ENCODE measurements at places on chromosomes 4 and X. TPM values are rescaled to one million over a fixed set of nuclear protein-coding genes. Genes with fewer than 3 reads are reported as not detected.

The CD38 gene
- 2.5 TPM for polyA plus RNA-seq

The SERPINA7 gene
- 1.5 TPM for polyA plus RNA-seq

The SOWAHB gene
- 5.1 TPM for polyA plus RNA-seq

The AMMECR1 gene
- 2.2 TPM for polyA plus RNA-seq

The P2RY4 gene
- 0.54 TPM for polyA plus RNA-seq

The ADH1C gene
- 231 TPM for polyA plus RNA-seq

The MXRA5 gene
- polyA plus RNA-seq = 0.27 TPM

The HSPA4L gene
- polyA plus RNA-seq = 0.54 TPM

The PNMA6F gene
- not detected for polyA plus RNA-seq

The PCYT1B gene
- polyA plus RNA-seq = 0.63 TPM

The SOWAHD gene
- polyA plus RNA-seq = 4.5 TPM

The DIPK2B gene
- polyA plus RNA-seq = not detected

The TMEM31 gene
- not detected for polyA plus RNA-seq

The NAP1L2 gene
- not detected for polyA plus RNA-seq

The FAT4 gene
- 1.5 TPM for polyA plus RNA-seq

The ADGRG2 gene
- polyA plus RNA-seq = 0.22 TPM

The MAGEH1 gene
- polyA plus RNA-seq = 3.5 TPM

The GAGE12E gene
- polyA plus RNA-seq = not detected

The FAM53A gene
- 0.27 TPM for polyA plus RNA-seq

The PROM1 gene
- 8.4 TPM for polyA plus RNA-seq

The ODAPH gene
- not detected for polyA plus RNA-seq

The CNGA1 gene
- 8.2 TPM for polyA plus RNA-seq

The DMP1 gene
- not detected for polyA plus RNA-seq

The NMU gene
- polyA plus RNA-seq = 0.24 TPM
